ENCODE measurements at places on chromosomes 1 and 21.

GRCh38 chr1:110630839-110631663, 24.9 kb upstream of the KCNA2 start:
- DNase-seq = peak; percentile 50

DNA sequence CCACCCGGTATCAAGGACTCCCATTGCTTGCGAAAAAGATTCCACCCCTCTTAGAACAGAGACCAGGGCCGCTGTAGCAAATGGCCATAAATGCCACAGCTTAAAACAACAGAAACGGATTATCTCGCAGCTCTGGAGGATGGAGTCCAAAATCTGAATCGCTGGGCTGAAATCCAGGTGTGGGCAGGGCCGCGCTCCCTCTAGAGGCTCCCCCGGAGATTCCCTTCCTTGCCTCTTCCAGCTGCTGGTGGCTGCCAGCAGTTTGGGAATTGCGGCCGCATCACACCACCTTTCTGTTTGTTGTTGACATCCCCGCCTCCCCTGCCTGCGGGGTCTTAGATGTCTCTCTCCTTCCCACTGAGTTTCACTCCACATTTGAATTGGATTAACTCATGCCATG, 15.6 kb downstream of the PDE9A start:
- DNase-seq = no peak

- DNase-seq = no peak
These were observed 41.2 kb upstream of the ADARB1 start for GRCh38 chr21:45032977-45033710.

- DNase-seq = peak; percentile 40
These were observed 23.3 kb upstream of the BTG2 start for GRCh38 chr1:203281851-203282661.

DNA sequence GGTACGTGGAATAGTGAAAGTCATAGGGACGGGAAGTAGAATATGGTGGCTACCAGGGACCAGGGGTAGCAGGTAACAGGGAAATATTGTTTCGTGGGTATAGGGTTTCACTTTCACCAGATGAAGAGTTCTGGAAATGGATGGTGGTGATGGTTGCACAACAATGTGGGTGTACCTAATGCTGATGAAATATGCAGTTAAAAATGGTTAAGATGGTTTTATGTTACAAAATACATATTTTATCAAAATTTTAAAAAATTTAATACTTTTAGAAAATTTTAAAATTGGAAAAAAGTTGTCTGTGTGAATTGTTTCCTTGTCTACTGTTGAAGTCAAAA, 55.5 kb upstream of the TLR5 start:
- DNase-seq = no peak

DNA sequence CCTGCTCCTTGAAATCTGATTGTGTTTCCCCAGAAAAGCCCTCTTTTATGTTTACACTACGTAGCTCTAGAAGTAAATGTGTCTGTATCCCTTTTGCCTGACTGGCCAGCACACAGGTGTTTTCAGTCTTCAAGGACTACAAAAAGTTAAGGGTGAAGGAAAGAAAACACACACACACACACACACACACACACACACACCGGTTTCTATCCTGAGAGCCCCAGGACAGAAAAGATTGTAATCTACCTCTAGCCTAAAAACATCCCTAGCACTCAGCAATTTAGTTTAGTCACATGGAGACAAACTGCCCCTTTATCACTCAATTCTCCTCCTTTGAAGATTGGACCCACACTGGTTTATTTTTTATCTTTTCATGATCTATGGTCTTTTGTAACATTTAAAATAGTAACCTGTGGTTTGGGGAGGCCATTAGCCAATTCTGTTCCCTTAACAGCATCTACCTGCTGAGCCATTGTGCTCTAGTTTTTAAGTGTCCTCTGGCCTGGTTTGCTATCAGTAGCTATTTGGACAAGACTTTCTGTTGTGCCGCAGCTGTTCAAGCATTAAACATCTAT, 15.8 kb upstream of the TRIM45 start:
- no peak for DNase-seq

- DNase-seq = no peak
These were observed 21.8 kb downstream of the PCSK9 start for GRCh38 chr1:55061000-55061705.

DNA sequence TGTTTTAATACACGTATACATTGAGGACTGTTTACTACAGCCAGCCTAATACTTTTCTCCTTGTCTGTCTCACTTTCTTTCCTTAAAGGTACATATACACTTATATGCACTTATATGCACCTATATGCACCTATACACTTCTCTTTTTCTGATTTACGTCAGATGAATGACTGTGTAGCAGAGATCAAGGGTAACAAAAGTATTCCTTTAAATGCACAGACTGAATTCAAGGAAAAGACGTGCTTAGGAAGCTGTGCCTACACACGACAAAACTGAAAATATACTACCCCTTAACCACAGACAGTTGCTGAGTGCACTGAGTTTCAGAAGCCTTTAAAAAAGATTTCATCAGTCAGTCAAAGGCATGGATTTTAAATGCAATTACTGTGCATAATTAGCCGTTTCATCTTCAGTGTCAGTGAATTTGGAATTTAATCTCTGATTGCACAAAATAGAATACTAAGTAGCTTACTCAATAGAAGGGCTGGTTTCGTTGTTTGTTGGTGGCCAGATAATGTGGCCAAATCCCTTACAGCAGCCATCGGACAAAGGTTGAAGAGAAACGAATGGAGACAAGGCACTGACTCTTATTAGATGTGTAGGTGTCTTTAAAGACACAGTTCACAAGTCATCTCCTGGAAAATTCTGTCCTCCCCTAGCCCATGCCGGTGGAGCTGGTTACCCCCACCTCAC, 38.3 kb upstream of the TARBP1 start:
- no peak for DNase-seq

DNA sequence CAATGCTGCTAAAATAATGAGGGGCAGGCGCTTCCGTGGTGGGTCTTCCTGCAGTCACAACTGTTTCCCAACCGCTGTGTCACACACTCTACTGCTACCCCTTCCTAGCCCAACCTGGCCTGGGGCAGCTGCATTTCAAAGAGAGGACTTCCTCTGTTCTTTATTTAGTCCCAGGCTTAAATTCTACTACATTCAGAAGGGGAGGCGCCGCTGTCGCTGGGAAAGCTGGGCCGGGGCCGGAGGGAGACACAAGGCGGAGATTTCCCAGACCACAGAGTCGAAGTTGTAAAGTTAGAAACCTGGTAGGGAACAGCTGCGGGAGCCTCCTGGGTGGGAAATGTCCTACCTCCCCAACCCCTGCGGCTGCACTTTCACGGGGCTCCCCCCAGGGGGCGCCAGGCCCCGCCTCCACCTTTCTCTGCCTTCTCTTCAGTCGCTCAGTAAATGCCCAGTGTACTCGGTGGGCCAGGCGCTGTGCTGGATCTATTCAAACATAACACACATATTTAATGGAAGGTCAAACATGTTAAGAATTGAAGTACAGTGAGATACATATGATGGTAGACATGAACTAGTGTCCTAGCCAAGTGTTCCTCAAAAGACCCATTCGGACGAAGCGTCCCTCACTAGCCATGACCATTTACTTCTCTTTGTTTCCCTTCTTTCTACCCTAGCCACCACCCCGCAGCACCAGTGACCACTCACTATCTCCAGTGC, 23.1 kb downstream of the DYRK3 start:
- DNase-seq = no peak

Data from SK-N-DZ (cell line).